ENCODE measurements at places on chromosomes 1 and 21.

DNA sequence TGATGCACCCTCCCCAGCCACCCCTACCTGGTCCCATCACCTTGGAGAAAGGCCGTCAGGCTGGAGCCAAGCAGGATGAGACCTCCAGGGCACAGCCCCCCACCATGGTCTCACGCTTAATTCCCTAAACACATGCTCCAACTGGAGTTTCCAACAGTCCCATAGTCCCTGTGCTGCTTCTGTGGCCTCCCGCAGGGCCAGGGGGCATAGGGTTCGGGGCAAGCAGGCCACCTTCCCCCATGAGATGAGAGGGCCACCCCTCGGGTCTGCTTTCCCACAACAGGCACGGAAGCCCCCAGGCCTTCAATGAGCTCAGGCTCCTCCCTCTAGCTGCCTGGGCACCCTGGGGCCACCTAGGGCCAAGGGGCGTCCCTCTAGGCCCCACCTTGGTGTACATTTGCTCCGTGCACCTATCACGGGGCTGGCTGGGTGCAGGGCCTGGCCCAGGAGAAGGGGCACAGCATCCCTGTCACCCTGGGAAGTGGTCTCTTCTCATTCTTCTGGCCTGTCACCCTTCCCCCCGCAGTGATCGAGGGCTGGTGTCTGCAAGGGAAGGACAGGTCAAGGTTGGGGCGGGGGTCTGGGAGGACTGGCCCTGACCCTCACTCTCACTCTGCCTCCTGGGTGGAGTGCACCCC, 42.4 kb downstream of the TRIM11 start:
- no peak overlapping the region for H3K4me3 ChIP-seq
- peaks cover 86% of the 10 kb centered on the region for H3K27me3 ChIP-seq
- no peak for DNase-seq

DNA sequence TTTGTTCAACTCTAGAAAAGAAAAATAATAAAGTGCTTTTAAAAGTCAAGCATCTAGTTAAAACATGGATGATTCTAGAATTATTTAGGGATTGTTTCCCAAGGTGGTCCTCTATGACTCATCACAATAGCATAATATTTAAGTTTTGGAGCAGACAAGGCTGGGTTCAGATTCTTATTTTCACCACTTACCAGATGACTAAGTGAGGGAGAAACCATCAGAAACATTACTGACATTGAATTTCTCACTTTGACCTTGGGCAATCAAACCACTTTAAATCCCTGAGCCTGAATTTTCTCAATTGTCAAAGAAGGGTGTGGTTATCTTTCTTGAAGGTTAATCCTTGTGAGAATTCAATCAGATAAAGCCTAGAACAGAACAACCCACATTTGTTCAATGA, 102.5 kb upstream of the PTGFR start:
- H3K4me1 ChIP-seq = no peaks in the 10 kb centered on the region
- DNase-seq = no peak
- H3K4me3 ChIP-seq = no peak overlapping the region
- no peaks in the 10 kb centered on the region for H3K27me3 ChIP-seq

DNA sequence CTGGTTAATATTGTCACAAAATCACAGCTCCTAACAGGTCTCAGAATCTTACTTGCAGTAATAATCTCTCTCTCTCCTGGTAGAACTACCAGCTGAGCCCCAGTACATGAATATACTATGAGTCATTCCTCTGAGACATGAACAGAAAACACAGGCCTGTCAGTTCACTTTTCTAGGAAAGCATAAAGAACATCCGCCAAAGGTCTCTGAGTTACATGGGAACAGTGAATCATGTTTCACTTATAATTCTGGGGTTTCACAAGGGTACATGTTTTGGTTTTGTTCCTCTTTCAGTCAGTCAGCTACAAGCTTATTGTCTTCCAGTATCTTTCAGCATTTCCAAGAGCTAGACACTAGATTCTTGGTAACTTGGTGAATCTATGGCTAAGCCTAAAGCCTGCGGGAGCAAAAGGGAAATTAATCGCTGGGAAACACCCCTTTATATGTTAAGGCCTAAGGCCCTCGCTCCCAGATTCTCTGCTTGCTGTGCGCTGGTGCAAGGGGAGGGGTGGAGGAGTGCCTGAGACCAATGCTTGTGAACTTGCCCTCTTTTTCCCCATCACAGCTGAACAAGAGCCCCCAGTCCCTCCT, 31.7 kb downstream of the IFNGR2 start:
- peak overlapping the region; percentile 83 for H3K27ac ChIP-seq
- peaks cover 76% of the 10 kb centered on the region for H3K36me3 ChIP-seq
- no peak for DNase-seq
- H3K4me1 ChIP-seq = peaks cover 28% of the 10 kb centered on the region
- H3K4me3 ChIP-seq = no peak overlapping the region

- no peaks in the 10 kb centered on the region for H3K27me3 ChIP-seq
- DNase-seq = peak; percentile 91
- H3K4me3 ChIP-seq = peak overlapping the region; percentile 85
- H3K36me3 ChIP-seq = peaks cover 19% of the 10 kb centered on the region
- H3K27ac ChIP-seq = peak overlapping the region; percentile 100
- peaks cover 18% of the 10 kb centered on the region for H3K4me1 ChIP-seq
These were observed 2.3 kb downstream of the ANP32E start for GRCh38 chr1:150233359-150234308.

Measured in esophagus muscularis mucosa (tissue), 4 donors.